ENCODE measurements at places on chromosomes 3 and 15. TPM values are rescaled to one million over a fixed set of nuclear protein-coding genes. Genes with fewer than 3 reads are reported as not detected.

The IQCF5 gene
- total RNA-seq = not detected

DNA sequence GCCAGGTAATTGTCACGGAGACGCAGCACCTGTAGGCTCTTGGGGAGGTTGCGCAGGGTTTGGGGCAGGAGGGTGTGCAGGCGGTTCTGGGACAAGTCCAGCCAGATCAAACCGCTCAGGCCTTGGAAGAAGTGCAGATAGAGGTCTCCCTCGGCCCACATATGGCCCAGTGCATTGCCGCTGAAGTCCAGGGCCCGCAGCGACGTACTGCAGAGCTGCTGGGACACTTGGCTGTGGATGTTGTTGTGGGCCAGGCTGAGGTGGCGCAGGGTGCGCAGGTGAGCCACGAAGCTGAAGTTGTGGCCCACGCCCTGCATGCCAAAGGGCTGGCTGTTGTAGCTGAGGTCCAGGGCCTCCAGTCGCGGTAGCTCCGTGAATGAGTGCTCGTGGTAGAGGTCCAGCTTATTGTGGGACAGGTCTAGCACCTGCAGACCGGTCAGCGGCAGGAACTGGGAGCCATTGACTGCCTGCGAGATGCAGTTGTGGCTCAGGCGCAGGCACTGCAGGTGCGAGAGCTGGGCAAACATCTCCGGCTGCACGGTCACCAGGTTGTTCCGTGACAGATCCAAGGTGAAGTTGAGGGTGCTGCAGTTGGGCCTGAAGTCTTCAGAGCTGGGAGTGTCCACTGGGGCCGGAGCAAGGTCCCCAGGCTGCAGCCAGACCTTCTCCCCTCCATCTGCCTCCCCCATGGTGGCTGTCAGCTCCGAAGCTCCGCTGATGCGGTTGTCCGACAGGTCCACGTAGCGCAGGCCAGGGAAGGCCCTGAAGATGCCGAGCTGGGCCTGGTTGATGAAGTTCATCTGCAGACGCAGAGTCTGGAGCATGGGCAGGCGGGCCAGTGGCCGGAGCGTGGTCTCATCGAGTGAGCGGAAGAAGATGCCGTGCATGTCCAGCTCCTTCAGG lies 2.9 kb downstream of the TLR9 start:
- H3K27ac ChIP-seq = no peak overlapping the region
- DNase-seq = no peak
- no peak overlapping the region for H3K4me3 ChIP-seq

GRCh38 chr3:55017876-55018275 lies 90.0 kb upstream of the LRTM1 start:
- no peak overlapping the region for H3K27ac ChIP-seq
- no peak overlapping the region for H3K4me3 ChIP-seq
- DNase-seq = no peak
- H3K27me3 ChIP-seq = no peaks in the 10 kb centered on the region
- no peaks in the 10 kb centered on the region for H3K36me3 ChIP-seq
- no peaks in the 10 kb centered on the region for H3K4me1 ChIP-seq

- no peak overlapping the region for H3K4me3 ChIP-seq
- no peaks in the 10 kb centered on the region for H3K36me3 ChIP-seq
- no peak overlapping the region for H3K27ac ChIP-seq
- peak; percentile 94 for DNase-seq
- H3K4me1 ChIP-seq = no peaks in the 10 kb centered on the region
- H3K27me3 ChIP-seq = no peaks in the 10 kb centered on the region
Measured at GRCh38 chr3:114290911-114291901, 2.6 kb upstream of the TIGIT start.

DNA sequence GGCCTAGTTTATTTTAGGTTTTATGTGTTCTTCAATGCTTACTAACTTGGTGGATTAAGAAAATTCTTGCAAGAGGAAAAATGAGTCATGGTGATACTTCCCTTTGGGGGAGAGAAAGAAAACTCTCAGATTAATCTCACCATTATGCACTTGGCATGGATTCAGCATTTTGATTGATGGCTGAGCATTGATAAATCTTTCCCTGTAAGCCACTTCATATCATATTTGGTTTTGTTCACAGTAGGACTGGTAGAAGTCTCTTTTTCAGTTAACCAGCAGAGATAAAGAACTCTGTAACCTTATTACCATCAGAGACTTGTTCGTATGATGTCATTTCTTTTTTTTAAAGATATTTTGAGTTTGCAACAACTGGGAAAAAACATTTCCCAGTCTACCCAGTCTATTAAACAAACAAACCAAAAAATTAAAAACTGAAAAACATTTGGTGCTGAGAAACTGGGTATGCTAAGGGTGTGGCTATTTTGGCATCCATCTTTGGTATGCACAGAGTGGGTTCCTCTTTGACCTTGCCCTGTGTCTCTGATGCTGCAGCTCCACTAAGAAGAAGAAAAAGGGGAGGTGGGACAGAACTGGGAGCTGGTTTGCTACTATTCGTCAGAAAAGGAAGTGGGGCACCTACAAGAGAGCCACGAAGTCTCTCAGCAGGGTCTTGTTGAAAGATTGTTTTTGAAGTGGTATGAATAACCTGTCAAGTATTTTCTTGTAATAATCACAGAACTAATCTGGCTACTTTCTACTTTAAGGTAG lies 17.2 kb downstream of the TMOD3 start:
- H3K36me3 ChIP-seq = no peaks in the 10 kb centered on the region
- H3K27me3 ChIP-seq = no peaks in the 10 kb centered on the region
- peak overlapping the region; percentile 11 for H3K4me3 ChIP-seq
- H3K4me1 ChIP-seq = peaks cover 74% of the 10 kb centered on the region
- peak; percentile 87 for DNase-seq

DNA sequence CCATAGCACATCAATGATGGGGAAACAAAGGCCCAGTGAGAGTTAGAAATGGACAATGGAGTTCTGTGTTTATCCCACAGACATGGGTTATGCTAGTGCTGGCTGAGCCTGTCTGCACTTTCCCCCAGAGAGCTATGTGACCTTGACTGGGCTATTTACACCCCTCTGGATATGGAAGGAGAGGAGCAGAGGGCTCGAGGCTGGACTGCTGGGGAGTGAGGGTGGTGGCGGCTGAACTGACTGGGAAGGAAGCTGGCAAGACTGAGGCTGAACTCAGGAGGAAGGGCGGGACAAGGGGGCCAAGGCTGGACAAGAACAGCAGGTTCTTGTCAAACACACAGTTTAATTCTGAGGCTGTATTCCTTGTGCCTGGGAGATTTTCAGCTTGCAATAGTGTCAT lies 10.8 kb upstream of the INSYN1 start:
- H3K4me3 ChIP-seq = no peak overlapping the region
- no peaks in the 10 kb centered on the region for H3K4me1 ChIP-seq
- H3K27ac ChIP-seq = no peak overlapping the region

The NDUFB5 gene
- total RNA-seq = 96.2 TPM

GRCh38 chr3:28476194-28476593 lies 127.6 kb upstream of the AZI2 start:
- H3K27ac ChIP-seq = no peak overlapping the region
- no peaks in the 10 kb centered on the region for H3K36me3 ChIP-seq
- peak; percentile 54 for DNase-seq
- no peaks in the 10 kb centered on the region for H3K27me3 ChIP-seq
- H3K4me1 ChIP-seq = no peaks in the 10 kb centered on the region

The CPN2 gene
- not detected for total RNA-seq

DNA sequence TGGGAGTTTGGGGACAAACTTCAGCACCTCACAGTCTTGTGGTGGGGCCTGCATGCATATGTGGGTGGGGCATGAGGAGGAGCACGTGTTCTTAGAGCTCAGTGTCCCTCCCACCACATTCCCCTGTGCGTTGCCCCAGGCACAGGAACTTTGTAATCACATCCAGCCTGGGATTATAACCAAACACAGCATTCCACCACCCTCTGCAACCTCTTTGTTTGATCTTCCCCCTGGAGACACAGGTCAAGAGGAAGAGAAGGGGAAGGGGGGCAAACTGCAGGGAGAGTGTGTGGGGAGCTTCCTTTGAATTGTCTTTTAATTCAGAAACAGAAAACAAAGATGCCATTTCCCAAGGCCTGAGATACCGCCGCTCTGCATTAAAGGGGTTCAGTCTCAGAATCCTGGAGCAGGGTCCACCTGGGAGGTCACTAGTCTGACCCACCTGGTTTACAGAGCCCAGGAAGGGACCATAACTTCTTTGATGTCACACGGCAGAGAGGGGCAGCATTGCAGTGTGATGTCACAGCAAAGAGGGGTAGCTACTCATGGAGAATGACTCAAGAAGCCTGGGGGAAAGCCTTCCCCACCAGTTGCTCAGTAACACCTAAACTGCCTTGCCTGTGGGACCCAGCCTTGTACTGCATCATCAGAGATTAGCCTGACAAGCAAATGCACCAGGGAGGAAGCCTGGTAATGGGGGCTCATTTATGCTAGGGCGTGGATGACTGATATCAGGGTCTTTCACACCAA lies 106.3 kb upstream of the RNU6-1 start:
- H3K36me3 ChIP-seq = no peaks in the 10 kb centered on the region
- no peak overlapping the region for H3K27ac ChIP-seq
- peaks cover 6% of the 10 kb centered on the region for H3K4me1 ChIP-seq
- H3K27me3 ChIP-seq = no peaks in the 10 kb centered on the region
- H3K4me3 ChIP-seq = no peak overlapping the region
- DNase-seq = peak; percentile 63

The MEX3B gene
- total RNA-seq = 5.5 TPM

- no peak overlapping the region for H3K27ac ChIP-seq
- H3K4me3 ChIP-seq = no peak overlapping the region
- no peaks in the 10 kb centered on the region for H3K27me3 ChIP-seq
Measured at GRCh38 chr3:67648229-67648628, 6.2 kb downstream of the SUCLG2 start.

DNA sequence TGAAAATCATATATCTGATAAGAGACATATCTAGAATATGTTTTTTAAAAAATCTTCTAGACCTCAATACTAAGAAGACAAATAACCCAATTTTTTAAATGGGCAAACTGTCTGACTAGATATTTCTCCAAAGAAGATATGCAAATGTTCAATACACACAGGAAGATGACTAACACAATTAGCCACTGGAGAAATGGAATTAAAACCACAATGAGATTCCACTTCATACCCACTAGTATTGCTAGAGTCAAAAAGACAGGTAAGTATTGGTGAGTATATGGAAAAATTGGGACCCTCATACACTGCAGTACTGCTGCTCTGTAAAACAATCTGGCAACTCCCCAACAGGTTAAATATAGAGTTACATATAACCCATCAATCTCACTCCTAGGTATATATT lies 33.1 kb upstream of the TOPAZ1 start:
- no peaks in the 10 kb centered on the region for H3K4me1 ChIP-seq
- peak; percentile 4 for DNase-seq
- no peaks in the 10 kb centered on the region for H3K27me3 ChIP-seq
- no peaks in the 10 kb centered on the region for H3K36me3 ChIP-seq
- H3K4me3 ChIP-seq = no peak overlapping the region

The RASGRF1 gene
- 0.73 TPM for total RNA-seq

- no peaks in the 10 kb centered on the region for H3K36me3 ChIP-seq
- no peak for DNase-seq
- H3K27me3 ChIP-seq = no peaks in the 10 kb centered on the region
Measured at GRCh38 chr3:196506687-196507086, 3.1 kb upstream of the RNF168 start.

- no peak overlapping the region for H3K27ac ChIP-seq
- no peaks in the 10 kb centered on the region for H3K4me1 ChIP-seq
- DNase-seq = no peak
- no peaks in the 10 kb centered on the region for H3K36me3 ChIP-seq
Measured at GRCh38 chr3:27655547-27655946, 66.6 kb downstream of the EOMES start.

The TEX55 gene
- total RNA-seq = not detected

The LZTFL1 gene
- total RNA-seq = 9.5 TPM

The SHF gene
- 43.2 TPM for total RNA-seq

The TOMM70 gene
- total RNA-seq = 54.4 TPM

The TLR9 gene
- total RNA-seq = not detected

DNA sequence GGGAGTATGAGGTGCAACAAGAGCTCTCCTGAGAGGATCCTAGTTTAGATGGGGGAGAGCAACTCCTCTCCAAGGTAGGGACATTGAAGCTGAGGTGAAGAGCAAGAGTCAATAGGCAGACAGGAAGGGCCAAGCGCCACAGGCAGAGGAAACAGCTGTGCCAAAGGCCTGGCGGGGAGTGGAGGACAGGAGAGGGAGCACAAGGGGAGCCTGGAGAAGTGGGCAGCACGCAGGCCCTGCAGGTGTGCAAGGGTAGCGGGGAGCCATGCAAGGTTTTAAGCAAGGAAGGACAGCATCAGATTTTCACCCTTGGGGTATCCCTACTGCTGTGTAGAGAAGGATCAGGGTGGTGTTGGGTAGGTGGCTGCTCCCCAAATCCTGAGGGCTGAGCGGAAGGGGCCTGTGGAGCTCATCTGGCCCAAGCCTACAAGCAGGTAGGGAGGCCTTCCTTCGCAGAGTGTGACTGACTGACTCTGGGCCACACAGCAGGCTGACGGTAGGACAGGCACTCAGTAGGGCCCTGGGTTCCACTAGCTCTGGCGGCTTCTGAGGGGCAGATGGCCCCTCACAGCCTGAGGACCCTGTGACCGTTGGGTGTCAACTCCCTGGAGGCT lies 13.3 kb downstream of the CHST13 start:
- H3K36me3 ChIP-seq = no peaks in the 10 kb centered on the region
- H3K27ac ChIP-seq = no peak overlapping the region
- no peak for DNase-seq
- H3K4me1 ChIP-seq = peaks cover 7% of the 10 kb centered on the region

- H3K27ac ChIP-seq = no peak overlapping the region
- H3K4me3 ChIP-seq = no peak overlapping the region
- H3K4me1 ChIP-seq = peaks cover 14% of the 10 kb centered on the region
- no peaks in the 10 kb centered on the region for H3K36me3 ChIP-seq
- no peaks in the 10 kb centered on the region for H3K27me3 ChIP-seq
- DNase-seq = no peak
Measured at GRCh38 chr3:15361494-15362214, 29.3 kb upstream of the SH3BP5 start.

GRCh38 chr3:42381551-42382082 lies 28.8 kb downstream of the LYZL4 start:
- no peak overlapping the region for H3K4me3 ChIP-seq
- no peaks in the 10 kb centered on the region for H3K27me3 ChIP-seq
- DNase-seq = no peak
- H3K4me1 ChIP-seq = no peaks in the 10 kb centered on the region
- no peaks in the 10 kb centered on the region for H3K36me3 ChIP-seq

The STRIT1 gene
- not detected for total RNA-seq

The IL16 gene
- total RNA-seq = 1.4 TPM

GRCh38 chr15:70327856-70328678 lies 230.3 kb upstream of the TLE3 start:
- no peak overlapping the region for H3K4me3 ChIP-seq
- H3K4me1 ChIP-seq = peaks cover 18% of the 10 kb centered on the region
- no peaks in the 10 kb centered on the region for H3K27me3 ChIP-seq
- H3K27ac ChIP-seq = no peak overlapping the region
- DNase-seq = no peak

GRCh38 chr15:78536134-78536533 lies 4.1 kb upstream of the PSMA4 start:
- H3K27ac ChIP-seq = no peak overlapping the region
- H3K36me3 ChIP-seq = no peaks in the 10 kb centered on the region
- H3K4me3 ChIP-seq = no peak overlapping the region
- H3K27me3 ChIP-seq = no peaks in the 10 kb centered on the region
- no peak for DNase-seq

The LINGO1 gene
- 93.7 TPM for total RNA-seq

- no peaks in the 10 kb centered on the region for H3K36me3 ChIP-seq
- H3K4me1 ChIP-seq = no peaks in the 10 kb centered on the region
- no peaks in the 10 kb centered on the region for H3K27me3 ChIP-seq
Measured at GRCh38 chr15:26472661-26473060, 300.2 kb downstream of the GABRB3 start.

The CTNNB1 gene
- total RNA-seq = 134 TPM

Data from A673 (cell line).